ENCODE measurements at places on chromosomes 11 and 22. TPM values are rescaled to one million over a fixed set of nuclear protein-coding genes. Genes with fewer than 3 reads are reported as not detected.

DNA sequence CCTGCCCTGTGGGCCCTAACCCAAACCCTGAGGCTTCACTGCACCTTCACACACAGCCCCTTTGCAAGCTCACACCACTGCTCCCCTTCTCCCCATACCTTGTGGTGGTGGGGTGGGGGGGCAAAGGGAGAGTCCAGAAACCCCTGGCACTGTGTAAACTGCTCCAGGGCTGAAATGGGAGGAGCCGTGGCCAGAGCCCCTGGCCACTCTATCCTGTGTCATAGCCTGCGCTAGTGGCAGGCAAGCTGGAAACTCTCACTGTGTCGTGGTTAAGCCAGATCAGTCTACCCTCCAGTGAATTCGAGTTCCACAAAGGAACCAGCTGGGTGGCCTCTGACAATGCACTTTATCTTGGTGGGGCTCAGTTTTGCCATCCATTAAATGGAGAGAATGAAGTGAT lies 8.4 kb upstream of the SYT13 start:
- H3K27me3 ChIP-seq = peaks cover 87% of the 10 kb centered on the region
- H3K4me1 ChIP-seq = peaks cover 12% of the 10 kb centered on the region
- H3K36me3 ChIP-seq = no peaks in the 10 kb centered on the region
- no peak overlapping the region for H3K27ac ChIP-seq
- no peak for DNase-seq

GRCh38 chr22:41563051-41563711 lies 2.4 kb downstream of the CSDC2 start:
- H3K27ac ChIP-seq = no peak overlapping the region
- peaks cover 35% of the 10 kb centered on the region for H3K4me1 ChIP-seq
- H3K36me3 ChIP-seq = no peaks in the 10 kb centered on the region
- no peak for DNase-seq
- no peak overlapping the region for H3K4me3 ChIP-seq

The SULT4A1 gene
- 12.6 TPM for total RNA-seq

The CDC42EP1 gene
- total RNA-seq = 12.7 TPM

The KCNJ5 gene
- 0.23 TPM for total RNA-seq

The DCHS1 gene
- 12.6 TPM for total RNA-seq

The NUCB2 gene
- 16.7 TPM for total RNA-seq

The CTSF gene
- total RNA-seq = 4.9 TPM

DNA sequence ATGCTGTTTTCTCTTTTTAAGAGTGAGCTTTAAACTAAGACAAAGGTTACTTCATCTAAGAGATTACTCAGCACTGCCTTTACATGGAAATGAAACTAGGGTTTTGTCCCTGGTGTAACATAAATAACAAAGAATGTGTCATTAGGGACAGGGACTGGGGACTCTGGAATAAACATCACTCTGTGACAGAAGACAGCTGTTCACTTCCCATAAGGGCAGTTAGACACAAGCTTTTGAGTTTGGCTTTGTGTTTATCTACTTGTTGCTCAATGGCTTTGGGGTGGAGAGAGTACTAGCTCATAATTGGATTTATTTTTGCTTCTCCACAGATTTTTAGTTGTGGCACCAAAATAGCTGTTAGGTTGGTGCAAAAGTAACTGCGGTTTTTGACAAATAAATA lies 154.5 kb downstream of the OR4C45 start:
- peaks cover 21% of the 10 kb centered on the region for H3K27me3 ChIP-seq
- H3K27ac ChIP-seq = no peak overlapping the region
- no peaks in the 10 kb centered on the region for H3K4me1 ChIP-seq
- H3K36me3 ChIP-seq = peaks cover 68% of the 10 kb centered on the region
- no peak for DNase-seq
- no peak overlapping the region for H3K4me3 ChIP-seq

GRCh38 chr11:118572981-118573550 lies 857 bp downstream of the ARCN1 start:
- H3K4me3 ChIP-seq = peak overlapping the region; percentile 92
- DNase-seq = no peak
- no peaks in the 10 kb centered on the region for H3K36me3 ChIP-seq

DNA sequence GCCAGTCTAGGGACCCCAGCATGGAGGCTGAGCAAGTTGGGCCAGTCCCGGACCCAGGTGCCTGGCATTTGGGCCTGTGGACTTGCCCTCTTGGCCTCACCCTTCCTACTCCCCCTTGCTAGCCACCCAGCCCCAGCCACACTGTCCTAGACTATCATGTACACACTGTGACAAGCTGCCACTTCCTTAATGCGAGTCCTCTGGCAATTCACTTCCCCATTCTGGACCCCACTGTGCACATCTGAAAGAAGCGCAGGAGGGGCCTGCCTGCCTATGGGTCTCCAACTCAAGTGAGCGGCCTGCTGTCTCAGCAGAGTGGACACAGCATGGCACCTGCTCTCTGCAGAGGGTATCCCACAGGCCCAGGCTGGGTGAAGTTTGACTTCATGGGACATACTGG lies 68.5 kb upstream of the LMO1 start:
- peaks cover 32% of the 10 kb centered on the region for H3K4me1 ChIP-seq
- H3K4me3 ChIP-seq = no peak overlapping the region
- no peaks in the 10 kb centered on the region for H3K36me3 ChIP-seq
- no peak for DNase-seq
- H3K27ac ChIP-seq = no peak overlapping the region

DNA sequence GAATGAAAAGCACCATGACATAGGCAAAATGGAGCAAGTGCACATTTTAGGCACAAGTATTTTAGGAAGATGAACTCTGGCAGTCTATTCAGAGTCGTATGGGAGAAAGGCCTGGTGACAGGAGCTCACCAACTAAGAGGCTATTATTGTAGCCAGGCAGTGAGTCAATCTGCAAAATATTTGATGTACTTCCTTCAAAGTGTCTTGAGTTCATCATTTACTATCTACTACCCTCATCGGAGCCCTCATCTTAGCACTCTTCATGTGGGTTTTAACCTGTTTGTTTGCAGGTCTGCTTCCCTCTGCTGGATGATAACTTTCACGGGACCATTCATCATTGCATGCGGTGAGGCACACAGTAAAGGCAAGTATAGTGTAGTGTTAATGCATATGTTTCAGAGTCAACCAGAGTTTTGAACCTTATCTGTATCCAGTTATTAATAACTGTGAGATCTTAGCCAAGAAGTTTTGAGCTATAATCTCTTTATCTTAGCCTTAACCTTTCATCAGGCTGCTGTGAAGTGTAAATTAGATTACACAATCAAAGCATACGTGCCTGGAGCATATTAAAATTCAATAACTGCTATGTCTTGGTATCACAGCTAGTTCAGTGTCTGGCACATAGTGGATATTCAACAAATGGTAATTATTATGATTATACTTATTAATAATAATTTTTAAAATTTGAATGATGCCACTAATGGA lies 70.9 kb upstream of the SC5D start:
- no peaks in the 10 kb centered on the region for H3K27me3 ChIP-seq
- H3K36me3 ChIP-seq = peaks cover 11% of the 10 kb centered on the region
- H3K27ac ChIP-seq = no peak overlapping the region
- peaks cover 3% of the 10 kb centered on the region for H3K4me1 ChIP-seq

The GRM5 gene
- total RNA-seq = 0.13 TPM

DNA sequence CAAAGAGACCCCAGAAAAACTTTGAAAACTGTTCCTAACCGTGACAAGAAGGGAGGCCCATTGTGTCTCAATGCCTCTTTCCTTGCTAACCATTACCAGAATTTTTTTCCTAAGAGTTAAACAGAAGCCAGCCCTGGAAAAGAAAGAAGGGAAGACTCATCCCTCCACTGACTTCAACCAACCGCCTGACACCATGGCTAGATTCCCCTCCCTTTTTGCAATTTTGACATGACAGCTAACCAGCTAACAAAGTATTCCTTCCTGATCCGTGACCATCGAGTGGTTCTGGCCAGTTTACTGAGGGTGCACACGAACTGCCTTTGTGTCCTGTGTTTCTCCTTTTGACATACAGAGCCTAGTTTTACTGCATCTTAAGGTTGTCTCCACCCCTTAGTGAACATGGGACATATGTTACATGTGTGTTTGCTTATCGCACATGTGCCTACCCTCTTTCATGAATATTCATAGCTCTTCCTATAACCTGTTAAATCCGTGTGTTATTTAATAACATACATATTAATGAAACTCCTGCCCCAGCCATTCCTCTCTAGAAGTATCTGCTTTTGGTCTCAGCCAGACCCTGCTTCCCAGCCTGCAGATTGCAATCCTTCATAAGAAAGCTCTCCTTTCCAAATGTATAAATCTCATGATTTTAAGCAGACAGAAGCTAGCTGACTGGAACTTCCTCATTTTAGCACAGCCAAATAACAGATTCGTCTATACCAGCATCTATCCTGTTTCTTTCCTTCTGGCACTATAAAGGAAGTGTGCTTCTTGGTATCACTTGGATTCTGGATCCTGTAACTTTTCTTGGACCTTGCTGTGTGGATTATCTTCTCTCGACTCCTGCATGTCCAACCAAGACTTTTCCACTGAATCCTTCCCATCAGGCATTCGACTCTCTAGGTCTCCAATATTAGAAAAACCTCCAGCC lies 37.8 kb downstream of the RASSF10 start:
- H3K27ac ChIP-seq = no peak overlapping the region
- no peak overlapping the region for H3K4me3 ChIP-seq
- no peaks in the 10 kb centered on the region for H3K27me3 ChIP-seq
- no peak for DNase-seq
- peaks cover 7% of the 10 kb centered on the region for H3K36me3 ChIP-seq

- peaks cover 2% of the 10 kb centered on the region for H3K36me3 ChIP-seq
- no peak for DNase-seq
- H3K4me1 ChIP-seq = peaks cover 27% of the 10 kb centered on the region
- no peak overlapping the region for H3K27ac ChIP-seq
- H3K4me3 ChIP-seq = no peak overlapping the region
These were observed 161.1 kb downstream of the BBOX1 start for GRCh38 chr11:27201454-27202302.

GRCh38 chr11:19173004-19173689 lies 28.6 kb downstream of the CSRP3 start:
- DNase-seq = no peak
- H3K27me3 ChIP-seq = no peaks in the 10 kb centered on the region
- H3K36me3 ChIP-seq = peaks cover 53% of the 10 kb centered on the region

DNA sequence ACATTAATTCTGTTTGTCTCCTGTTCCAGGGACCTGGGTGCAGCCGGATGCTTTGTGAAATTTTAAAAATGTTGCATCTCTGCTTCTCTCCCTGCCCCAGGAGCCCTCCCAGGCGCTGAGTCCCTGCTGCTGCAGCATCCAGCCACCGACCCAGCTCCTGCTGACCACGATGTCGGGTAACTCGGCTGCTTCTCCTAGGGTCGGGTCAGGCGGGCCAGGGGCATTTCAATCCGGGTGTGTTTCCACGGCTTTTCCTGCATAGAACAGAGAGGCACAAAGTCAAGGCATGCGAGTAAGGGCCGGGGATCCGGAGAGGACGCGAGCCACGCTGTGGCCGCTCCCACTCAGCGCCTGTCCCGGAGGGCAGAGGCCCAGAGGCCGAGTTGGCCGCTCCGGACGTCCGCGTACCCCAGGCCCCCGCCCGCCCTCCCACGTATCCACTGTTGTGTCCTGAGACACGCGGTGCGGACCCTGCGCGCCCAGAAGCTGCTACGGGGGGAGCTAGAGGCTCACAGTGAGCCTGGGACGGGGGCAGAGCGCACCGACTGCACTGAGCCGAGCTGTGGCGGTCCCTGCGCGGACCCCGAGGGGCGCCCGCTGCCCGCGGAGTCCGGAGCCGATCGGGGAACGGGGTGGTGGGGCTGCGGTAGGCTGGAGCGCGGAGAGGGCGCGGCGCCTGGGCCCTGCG lies at the start of gene POU2AF3:
TSS of gene POU2AF3 (plus strand) at position 134 of the 688 bp plus-strand sequence. CDS start at position 170, 36 bp downstream.
- no peaks in the 10 kb centered on the region for H3K36me3 ChIP-seq
- no peak within 1 kb of the TSS for H3K27ac ChIP-seq
- peaks cover 26% of the 10 kb centered on the region for H3K27me3 ChIP-seq
- DNase-seq = peak; percentile 23

- no peak for DNase-seq
- no peaks in the 10 kb centered on the region for H3K27me3 ChIP-seq
- no peaks in the 10 kb centered on the region for H3K36me3 ChIP-seq
- no peak overlapping the region for H3K4me3 ChIP-seq
These were observed 8.0 kb upstream of the RAB38 start for GRCh38 chr11:88183233-88183632.

GRCh38 chr22:48635816-48636215 lies 1191.9 kb downstream of the BRD1 start:
- no peak overlapping the region for H3K4me3 ChIP-seq
- H3K36me3 ChIP-seq = no peaks in the 10 kb centered on the region
- peak overlapping the region; percentile 83 for H3K27ac ChIP-seq
- H3K27me3 ChIP-seq = no peaks in the 10 kb centered on the region
- no peaks in the 10 kb centered on the region for H3K4me1 ChIP-seq

DNA sequence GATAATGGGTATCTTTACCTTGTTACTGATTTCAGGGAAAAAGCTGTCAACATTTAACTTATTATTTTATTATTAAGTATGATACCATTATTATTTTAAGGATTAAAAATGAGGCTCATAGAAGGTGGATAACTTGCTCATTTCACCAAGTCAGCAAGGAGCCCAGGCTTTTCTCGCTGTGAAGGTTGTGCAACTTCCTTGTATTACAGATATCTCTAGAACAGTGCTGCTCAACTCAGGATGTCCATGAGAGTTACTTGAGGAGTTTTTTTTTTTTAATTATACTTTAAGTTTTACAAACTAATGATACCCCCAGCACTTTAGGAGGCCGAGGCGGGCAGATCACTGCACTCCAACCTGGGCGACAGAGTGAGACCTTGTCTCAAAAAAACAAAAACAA lies 98.2 kb downstream of the INSC start:
- H3K4me1 ChIP-seq = peaks cover 5% of the 10 kb centered on the region
- no peaks in the 10 kb centered on the region for H3K27me3 ChIP-seq
- H3K36me3 ChIP-seq = no peaks in the 10 kb centered on the region
- no peak overlapping the region for H3K4me3 ChIP-seq
- DNase-seq = no peak
- no peak overlapping the region for H3K27ac ChIP-seq

- no peak for DNase-seq
- peaks cover 32% of the 10 kb centered on the region for H3K4me1 ChIP-seq
- peaks cover 6% of the 10 kb centered on the region for H3K36me3 ChIP-seq
- H3K4me3 ChIP-seq = no peak overlapping the region
- peaks cover 4% of the 10 kb centered on the region for H3K27me3 ChIP-seq
These were observed 150.2 kb downstream of the SNX19 start for GRCh38 chr11:130765951-130766649.

- peaks cover 39% of the 10 kb centered on the region for H3K4me1 ChIP-seq
- peak; percentile 83 for DNase-seq
- H3K4me3 ChIP-seq = peak overlapping the region; percentile 69
- H3K36me3 ChIP-seq = 0 out of 2 replicates have a peak, but pooled peaks cover 3% of the 10 kb centered on the region
These were observed 902 bp downstream of the RASGRP2 start for GRCh38 chr11:64742889-64743590.

GRCh38 chr11:115423728-115424459 lies 80.3 kb downstream of the CADM1 start:
- no peak overlapping the region for H3K4me3 ChIP-seq
- no peak overlapping the region for H3K27ac ChIP-seq
- peaks cover 54% of the 10 kb centered on the region for H3K4me1 ChIP-seq
- H3K27me3 ChIP-seq = no peaks in the 10 kb centered on the region
- no peaks in the 10 kb centered on the region for H3K36me3 ChIP-seq

- no peak overlapping the region for H3K4me3 ChIP-seq
- H3K27ac ChIP-seq = no peak overlapping the region
- no peaks in the 10 kb centered on the region for H3K36me3 ChIP-seq
- H3K27me3 ChIP-seq = no peaks in the 10 kb centered on the region
- no peak for DNase-seq
- peaks cover 12% of the 10 kb centered on the region for H3K4me1 ChIP-seq
These were observed 16.2 kb upstream of the MMP13 start for GRCh38 chr11:102971766-102972165.

All from WTC11 (cell line).